ENCODE measurements at places on chromosomes 3 and 15.

GRCh38 chr3:112304611-112305010, 10.6 kb upstream of the SLC9C1 start:
- DNase-seq = no peak

DNA sequence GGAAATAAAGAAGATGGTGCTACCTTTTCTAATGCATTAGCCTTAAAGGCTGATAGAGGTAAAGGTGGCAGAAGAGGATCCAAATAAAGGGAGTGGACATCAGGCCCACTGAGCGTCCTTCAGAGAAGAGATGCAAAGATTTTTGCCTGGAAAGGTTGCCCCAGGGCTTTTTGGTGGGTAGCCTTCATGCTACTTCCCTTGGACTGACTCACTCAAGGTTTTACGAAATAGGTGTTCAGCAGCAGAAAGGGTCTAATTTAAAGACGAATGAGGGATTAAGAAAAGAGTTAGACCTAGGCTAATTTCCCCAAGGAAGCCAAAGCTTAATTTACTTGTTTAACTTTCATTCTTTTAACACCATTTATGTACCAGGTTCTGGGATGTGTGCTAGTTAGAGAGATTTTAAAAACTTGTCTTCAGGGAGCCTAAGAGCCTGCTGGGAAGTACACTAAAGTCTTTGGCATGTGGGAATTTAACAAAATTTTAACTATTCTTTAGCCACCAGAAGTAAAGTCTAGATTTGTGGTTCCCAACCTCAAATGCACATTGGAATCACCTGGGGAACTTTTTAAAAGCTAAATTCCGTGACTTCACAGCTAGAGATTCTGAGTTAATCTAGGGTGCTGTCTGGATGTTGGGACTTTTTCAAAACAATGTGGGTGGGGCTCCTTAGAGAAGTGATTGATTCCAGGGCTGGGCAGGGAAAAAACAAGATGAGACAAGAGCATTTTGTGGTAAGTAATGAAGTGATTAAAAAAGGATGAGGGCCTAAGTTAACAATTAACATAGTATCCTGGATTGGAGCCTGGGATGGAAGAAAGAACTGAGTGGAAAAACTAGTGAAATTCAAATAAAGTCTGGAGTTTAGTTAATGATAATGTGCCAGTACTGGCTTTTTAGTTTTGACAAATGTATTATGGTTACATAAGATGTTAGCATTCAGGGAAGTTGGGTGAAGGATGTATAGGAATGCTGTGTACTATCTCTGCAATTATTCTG, 3.4 kb downstream of the IL20RB start:
- DNase-seq = no peak

DNA sequence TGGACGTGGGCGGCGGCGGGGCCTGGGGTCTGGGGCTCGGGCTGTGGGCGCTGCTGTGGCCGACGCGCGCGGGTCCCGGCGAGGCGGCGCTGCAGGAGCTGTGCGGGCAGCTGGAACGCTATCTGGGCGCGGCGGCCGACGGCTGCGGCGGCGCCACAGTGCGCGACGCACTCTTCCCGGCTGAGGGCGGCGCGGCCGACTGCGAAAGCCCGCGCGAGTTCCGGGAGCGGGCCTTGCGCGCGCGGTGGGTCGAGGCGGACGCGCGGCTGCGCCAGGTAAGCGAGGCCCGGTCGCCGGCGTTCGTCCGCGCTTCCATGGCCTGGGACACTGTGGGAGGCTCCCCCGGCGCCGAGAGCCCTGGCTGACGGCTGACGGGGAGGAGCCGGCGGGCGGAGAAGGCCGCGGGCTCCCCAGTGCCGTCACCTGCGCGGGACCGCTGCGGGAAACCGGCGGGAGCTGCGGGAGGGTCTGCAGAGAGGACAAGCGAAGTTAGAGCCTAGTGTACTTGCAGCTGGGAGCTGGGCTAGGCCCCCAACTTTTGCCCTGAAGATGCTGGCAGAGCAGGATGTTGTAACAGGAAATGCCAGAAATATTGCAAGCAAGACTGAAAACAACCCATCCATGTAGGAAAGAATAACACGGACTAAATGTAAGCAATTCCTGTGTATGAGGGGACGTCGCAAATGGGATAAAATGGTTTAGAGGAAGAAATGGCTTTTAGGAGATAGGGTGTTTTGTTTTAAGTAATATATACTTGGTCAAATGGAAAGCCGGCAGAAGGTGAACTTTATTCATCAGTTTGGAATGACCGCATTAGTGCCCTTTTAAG, 847 bp downstream of the WHAMM start:
- peak; percentile 26 for DNase-seq

- DNase-seq = no peak
Observed at GRCh38 chr3:134064081-134064480, 34.4 kb upstream of the SLCO2A1 start.

DNA sequence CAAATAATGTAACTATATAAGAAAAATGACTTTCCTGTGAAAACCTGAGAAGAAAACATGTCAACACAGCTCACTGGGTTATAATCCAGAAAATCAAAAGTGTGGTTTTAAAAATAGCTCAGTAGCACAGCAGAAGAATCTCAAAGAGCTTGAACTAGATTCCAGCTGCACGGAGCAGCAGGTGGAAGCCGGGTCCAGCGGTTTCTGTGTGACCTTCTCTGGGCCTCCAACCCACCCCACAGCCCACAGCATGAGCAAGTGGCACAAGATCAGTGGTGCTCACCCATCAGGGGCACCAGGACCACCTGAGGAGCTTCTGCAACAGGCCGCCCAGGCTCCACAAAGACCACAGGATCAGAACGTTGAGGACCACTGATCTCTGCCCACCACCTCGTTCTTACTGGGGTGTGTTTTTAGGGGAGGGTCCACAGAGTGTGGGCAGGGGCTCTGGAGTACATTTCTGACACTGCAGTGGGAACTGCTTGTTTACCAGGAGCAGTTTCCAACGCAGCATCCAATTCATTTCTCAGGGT, 23.2 kb downstream of the SLC41A3 start:
- DNase-seq = no peak

DNA sequence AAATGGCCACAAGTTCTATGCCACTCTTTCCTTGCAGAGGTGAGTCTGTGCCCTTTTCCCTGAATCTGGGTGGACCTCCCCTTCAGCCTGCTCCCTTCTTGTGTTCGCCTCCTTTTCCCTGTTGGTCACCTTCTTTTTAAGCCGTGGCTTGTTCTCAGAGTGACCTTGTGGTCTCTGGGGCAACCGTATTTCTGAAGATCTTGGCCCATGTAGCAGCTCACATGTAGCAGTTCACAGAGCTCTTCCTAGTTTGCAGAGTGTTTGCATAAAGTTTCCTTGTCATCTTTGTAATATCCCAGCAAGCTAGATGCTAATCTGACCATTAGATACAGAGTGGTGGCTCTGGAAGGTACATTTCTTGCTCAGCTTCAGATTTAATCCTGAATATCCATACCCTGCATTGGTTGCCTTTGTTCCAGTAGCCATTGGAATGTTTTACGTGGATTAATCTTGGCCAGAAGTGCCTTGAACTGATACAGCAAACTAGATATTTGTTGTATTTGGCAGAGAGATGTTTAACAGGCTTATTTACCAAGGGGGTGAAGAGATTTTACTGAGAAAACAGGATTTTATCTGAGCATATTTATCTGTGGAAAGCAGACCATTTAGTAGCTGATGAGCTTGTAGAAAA, 40.7 kb upstream of the BSN start:
- DNase-seq = no peak

GRCh38 chr3:116809208-116809607, 99.6 kb downstream of the TUSC7 start:
- DNase-seq = no peak

GRCh38 chr15:89504166-89504565, 7.8 kb upstream of the RHCG start:
- DNase-seq = no peak

DNA sequence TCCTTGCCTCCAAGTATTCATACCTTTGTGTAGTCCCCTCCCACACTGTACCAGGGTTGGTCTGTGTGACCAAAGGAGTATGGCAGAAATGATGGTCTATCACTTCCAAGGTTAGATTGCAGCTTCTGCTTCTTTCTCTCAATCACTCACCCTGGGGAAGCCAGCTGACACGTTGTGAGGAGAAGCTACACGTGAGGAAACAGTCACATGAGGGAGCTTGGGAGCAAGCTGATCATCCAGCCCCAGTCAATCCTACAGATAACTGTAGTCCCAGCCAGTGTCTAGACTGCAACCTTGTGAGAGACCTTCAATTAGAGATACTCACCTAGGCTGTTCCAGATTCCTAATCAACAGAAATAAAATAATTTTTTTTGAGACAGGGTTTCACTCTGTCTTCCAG, 6.2 kb upstream of the ZNF774 start:
- DNase-seq = no peak

DNA sequence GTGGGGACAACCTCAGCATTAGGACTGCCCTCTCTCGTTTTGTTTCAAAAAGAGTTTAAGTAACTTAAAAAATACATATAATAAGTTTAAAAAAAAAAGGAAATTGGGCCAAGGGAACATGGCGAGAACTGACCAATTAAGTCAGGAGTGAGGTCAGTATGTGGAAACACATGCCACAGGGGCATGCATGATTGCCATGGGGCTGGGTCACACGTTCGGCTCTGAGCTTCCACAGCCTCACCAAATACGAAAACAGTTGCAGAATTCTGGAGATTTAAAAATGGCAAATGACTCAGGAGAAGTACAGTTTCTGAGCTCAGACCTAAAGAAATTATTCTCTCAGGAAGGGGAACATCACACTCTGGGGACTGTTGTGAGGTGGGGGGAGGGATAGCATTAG, 24.1 kb downstream of the PDE8A start:
- no peak for DNase-seq

Measured in activated T-helper 1 cell treated with anti-CD3 and anti-CD28 coated beads, Interleukin-12 subunit alpha, Interleukin-12 subunit beta, Interleukin-2, Interleukin-4 antibody, amounts not matched to agents 30 ng/mL and 10 ng/mL and 1 ng/mL, durations not matched to agents 14 hours and 24 hours and 36 hours (primary cell).